PC-9 (cell line): ENCODE measurements at places on chromosomes 2 and 18.
A peak's percentile ranks its signal among the peaks of the same experiment; 100 is the strongest.

- DNase-seq: no peak
These were observed 54.8 kb downstream of the NTSR2 start for GRCh38 chr2:11615209-11615608.

GRCh38 chr2:98380203-98380535 lies 33.9 kb downstream of the CNGA3 start:
- DNase-seq: no peak

DNA sequence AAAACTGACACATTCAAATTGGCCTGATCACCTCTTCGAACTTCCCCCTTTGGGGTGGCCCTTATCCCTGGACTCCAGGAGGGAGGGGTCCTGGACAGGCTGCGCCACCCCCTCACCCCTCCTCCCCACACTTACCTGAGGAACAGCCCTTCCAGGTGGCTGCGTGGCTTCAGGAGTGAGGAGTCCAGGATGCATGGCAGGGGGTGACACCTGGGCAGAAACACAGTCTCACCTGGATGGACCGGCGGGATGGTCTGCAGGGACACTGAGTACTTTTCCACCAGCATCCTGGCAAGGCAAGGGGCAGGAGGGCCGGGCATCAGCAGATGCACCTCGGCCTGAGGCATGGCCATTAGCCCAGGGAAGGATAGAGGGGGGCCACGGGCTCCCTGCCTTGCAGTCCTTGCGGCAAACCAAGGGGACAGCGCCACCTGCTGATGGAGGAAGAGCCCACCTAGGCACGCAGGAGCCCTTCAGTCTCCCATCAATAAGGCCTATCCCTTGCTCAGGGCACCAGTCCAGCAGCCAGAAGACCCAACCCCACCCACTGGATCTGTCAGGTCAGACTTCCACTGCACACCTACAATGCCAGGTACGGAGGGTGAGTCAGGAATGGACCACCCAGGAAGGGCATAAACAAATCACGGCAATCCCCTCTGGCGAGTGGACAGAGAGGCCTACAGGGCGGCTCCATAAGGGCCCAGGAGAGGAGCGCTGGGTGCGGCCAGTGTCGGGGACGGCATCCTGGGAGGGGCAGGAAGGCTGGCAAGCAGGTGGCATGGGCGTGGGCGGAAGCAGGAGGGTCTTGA lies 26.0 kb downstream of the FAM178B start:
- DNase-seq: peak; percentile 91

- no peak for DNase-seq
These were observed 168.9 kb downstream of the CYRIA start for GRCh38 chr2:16496426-16497388.

DNA sequence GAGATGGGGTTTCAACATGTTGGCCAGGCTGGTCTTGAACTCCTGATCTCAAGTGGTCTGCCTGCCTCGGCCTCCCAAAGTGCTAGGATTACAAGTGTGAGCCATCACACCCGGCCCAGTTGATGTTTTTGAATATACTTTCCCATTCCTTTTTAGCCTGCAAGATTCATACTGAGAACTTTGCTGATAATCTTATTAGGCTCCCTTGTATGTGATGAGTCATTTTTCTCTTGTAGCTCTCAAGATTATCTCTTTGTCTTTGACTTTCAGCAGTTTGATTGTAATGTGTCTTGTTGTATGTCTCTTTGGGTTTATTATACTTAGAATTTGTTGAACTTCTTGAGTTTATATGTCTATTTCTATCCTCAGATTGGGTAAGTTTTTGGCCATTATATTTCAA lies 81.4 kb downstream of the OTX1 start:
- no peak for DNase-seq

DNA sequence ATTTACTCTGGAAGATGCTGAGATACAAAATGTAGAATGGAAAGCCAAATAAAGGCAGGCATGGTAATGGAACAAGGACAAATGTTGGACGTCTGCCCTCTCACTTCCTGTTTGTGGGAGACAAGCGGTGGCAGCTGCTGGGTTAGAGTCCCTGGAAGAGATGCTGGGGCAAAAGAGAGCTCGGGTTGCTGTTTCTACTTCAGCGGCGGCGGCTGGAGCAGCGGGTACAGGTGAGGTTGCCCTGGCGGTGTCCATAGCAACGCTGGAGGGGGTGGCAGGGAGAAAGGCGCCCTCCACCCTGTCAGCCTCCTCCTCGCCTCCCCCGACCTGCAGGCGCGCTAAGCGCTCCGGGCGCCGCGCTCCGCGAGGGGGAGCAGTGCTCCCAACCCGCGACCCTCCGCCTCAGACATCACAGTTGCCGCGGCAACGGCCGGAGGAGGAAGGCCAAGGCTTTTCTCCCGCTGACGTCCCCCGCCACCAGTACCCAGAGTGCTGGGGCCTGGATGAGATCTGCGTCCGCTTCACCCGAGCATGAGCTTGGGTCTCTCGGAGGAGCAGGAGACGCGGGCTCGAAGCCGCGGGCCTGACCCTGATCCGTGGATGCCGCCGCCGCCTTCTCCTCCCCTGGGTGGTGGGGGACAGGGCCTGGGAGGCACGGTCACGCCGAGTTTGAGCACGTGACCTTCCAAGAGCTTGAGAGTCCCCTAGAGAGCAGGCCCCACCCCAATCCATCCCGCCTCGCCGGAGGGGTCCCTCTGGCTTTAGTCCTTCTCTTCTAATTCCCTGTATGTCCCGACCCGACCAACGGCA lies 65.6 kb downstream of the NOL4 start:
- DNase-seq: no peak

GRCh38 chr2:134217351-134217750 lies 36.5 kb upstream of the MGAT5 start:
- no peak for DNase-seq

- no peak for DNase-seq
These were observed 24.3 kb downstream of the CDK15 start for GRCh38 chr2:201830666-201831065.

- DNase-seq: no peak
These were observed 20.7 kb downstream of the B3GNT2 start for GRCh38 chr2:62216616-62217015.

DNA sequence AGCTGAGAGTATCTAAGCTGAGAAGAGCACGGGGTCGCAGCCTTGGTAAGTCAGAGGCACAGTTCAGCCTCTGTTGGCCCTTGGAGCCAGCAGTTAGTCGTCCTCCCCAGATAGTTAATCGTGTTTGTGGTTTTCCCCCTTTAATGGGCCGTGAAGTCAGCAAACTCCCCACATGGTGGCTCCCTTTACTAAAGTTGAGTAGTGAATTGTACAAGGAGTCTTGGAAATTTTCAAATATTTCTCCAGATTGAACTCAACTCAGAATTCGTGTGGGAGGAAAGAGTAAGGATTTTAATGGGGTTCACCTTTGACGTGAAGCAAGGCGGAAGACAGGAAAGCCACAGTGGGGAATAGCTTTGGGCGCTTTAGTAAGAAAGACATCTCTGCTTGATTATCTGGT lies 2.4 kb upstream of the ADCYAP1 start:
- DNase-seq: peak; percentile 17

DNA sequence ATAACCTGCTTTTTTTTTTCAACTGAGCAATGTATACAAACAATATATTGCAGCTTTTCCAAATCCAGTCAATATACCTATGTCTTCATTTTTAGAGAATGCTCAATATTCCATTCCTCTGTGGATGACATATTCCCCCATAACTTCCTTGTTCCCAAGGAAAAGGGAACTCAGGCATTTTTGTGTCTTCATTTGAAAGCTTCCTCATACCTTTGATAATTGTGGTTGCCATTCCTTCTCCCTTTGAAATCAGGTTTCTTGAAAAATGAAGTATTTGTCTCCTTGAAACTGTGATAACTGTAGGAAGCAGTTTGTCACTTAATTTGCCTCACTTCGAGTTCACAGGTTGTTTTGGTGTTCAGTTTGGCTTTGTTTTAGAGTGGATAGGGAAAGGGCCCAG lies 13.5 kb downstream of the ELAC1 start:
- peak; percentile 3 for DNase-seq

GRCh38 chr2:211867845-211868451 lies 670.7 kb downstream of the ERBB4 start:
- no peak for DNase-seq

- DNase-seq: no peak
These were observed 24.4 kb downstream of the GBX2 start for GRCh38 chr2:236143811-236144210.

DNA sequence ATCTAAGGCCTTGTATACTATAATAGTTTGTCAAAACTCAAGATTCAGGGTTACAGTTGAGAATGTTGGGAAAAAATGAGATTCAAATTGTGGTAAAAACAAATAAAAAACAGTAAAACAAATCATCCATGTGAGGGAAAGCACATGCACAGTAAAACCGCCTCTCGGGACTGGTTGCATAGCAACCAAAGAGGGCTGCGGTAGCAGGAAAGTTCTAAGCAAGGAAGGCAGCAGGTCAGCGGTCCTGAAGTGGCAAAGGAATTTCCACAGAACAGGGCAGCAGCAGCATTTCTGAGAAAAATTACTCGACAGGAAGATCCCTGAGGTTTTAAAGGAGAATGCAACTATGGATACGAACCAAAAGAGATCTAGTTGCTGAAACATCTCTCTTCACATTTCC lies 93.7 kb downstream of the DYNAP start:
- no peak for DNase-seq

DNA sequence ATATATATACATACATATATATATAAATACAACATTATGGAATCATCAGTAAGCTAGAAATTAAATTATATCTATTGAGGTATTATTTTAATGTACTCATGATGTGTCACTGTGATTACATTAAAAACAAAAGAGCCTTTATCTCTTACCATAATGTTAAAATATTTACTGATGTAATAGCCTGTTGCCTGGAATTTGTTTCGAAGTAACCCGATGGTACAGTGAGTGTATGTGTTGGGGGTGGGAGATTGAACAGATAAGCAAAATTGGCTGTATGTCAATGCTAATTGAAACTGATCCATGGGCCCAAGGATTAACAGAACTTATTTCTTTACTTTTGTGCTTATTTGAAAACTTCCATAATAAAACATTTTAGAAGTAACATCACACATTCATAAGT lies 1473.2 kb downstream of the LRP1B start:
- no peak for DNase-seq

GRCh38 chr2:128410758-128411215 lies 92.1 kb upstream of the HS6ST1 start:
- no peak for DNase-seq

- no peak for DNase-seq
These were observed 300.1 kb upstream of the TRIB2 start for GRCh38 chr2:12416600-12416999.

GRCh38 chr2:18123211-18123570 lies 244.7 kb downstream of the KCNS3 start:
- no peak for DNase-seq

DNA sequence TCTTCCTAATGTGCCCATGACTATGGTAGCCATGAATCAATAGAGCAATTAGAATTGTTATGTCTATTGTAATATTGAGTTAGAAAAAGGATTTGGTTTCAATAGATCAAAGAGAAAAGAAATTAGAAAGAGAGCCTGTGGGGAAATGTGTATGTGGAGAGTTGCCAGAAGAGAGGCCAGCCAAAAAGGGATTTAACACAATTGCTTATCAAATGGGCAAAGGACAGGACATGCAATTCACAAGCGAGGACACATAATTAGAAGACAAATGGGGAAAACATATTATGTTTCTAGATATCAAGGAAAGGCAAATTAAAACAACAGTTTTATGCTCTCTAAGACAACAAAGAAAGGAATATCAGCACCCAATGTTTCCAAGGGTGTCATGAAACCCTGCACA lies 403.2 kb upstream of the KLHL29 start:
- DNase-seq: no peak

DNA sequence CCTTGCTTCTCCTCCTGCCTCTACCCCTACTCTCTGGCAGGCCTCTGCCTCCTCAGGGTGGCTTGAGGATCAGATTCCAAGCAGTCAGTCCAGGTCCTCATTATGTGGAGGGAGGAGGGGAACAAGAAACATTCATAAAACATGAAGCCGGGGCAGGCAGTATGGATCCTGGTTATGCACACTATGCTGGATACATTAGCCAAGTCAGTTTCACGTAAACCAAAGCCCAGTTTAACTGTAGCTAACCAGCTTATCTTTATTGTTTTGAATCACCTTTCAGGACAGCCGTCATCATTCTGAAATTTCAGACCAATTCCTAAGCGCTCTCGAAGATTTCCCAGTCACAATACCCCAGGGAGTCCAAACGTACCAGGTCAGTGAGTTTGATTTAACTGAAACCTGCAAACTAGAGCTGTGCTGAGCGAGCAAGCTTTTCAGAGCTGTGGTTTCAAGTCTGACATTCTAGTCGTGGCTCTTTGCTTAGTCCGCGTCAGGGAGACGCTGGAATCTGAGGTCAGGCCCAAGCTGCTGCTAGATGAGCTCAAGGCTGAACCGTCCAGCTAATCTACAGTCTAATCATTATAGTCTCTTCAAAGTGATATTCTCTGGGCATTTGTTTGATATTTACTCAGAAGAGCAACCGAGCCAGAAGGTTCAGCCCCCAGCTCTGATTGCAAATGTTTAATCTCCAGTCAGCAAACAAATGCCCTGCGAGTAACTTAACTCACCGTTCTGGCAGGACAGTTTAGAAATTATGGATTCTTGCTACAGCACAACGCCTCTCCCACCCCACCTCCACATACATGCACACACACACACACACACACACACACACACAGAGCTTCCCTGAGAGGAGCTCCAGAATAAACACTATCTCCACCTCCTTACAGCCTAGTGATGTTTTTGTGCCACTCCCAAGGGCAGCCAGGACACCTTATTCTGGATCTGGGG lies 63.8 kb upstream of the BZW1 start:
- DNase-seq: peak; percentile 17

GRCh38 chr2:68839260-68839833 lies 31.9 kb downstream of the BMP10 start:
- DNase-seq: peak; percentile 10

GRCh38 chr2:230942920-230943896 lies 18.2 kb upstream of the GPR55 start:
- no peak for DNase-seq

DNA sequence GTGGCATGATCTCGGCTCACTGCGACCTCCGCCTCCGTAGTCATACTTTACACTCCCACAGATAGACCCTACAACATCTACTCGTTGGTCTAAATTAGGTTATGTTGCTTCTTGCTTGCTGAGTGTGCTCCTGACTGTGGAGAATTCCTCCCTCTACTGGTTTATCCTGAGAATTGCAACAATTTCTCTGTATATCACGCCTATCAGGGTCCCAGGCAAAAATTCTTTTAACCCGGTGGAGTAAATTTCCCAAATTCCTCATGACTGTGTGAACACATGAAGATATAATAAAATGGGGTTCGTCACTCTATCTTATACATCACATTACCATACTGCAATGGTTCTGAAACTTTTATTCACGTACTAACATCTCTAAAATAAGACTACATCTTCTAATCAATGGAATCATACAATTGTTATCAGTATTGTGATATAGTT lies 156.7 kb downstream of the EVA1A start:
- no peak for DNase-seq

GRCh38 chr2:232888839-232889529 lies 18.9 kb downstream of the SNORC start:
- DNase-seq: no peak

DNA sequence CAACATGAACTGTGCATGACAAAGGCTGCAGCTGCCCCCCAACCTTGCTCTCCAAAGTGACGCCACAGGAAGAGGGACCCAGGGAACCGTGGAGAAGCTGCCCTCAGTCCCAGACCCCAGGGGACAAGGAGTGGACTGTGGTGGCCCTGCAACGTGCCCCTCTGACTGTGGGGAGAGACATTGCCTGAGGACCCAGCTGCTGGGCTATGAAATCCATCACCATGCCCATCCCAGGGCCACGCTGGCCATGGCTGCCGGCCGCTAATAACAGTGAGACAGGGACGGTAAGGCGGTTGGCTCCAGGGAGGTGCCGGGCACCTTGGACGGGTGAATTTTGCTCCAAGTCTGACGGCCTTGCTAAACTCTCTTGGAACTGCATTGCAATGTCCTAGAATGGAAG lies 211.3 kb upstream of the HDAC4 start:
- DNase-seq: no peak
